ENCODE measurements at places on chromosomes 4 and X.

- DNase-seq, result peak; percentile 44
Measured at GRCh38 chr4:145098675-145099037, 545 bp downstream of the ABCE1 start.

GRCh38 chr4:98793658-98794057 is 135.2 kb upstream of the TSPAN5 start:
- no peak for DNase-seq

GRCh38 chr4:181792641-181793040 is 450.6 kb upstream of the TENM3 start:
- DNase-seq, result no peak

DNA sequence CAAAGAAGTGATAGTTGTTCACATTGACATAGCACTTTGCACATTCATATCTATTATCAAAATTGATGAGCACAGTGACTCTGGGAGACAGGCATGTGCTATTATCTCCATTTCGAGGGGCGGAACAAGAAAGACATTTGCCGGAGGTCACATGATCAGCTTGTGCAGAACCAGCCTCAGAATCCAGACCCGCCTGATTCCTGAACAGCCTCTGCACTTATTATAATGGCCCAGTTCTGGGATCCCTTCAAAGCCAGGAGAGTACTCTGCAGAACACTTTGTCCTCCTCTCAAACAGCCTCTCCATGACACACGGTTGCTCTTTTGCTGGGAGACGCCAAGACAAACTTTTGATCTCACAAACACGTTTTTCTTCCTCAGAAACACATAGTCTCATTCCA is 48.4 kb downstream of the RWDD4 start:
- DNase-seq, result no peak

DNA sequence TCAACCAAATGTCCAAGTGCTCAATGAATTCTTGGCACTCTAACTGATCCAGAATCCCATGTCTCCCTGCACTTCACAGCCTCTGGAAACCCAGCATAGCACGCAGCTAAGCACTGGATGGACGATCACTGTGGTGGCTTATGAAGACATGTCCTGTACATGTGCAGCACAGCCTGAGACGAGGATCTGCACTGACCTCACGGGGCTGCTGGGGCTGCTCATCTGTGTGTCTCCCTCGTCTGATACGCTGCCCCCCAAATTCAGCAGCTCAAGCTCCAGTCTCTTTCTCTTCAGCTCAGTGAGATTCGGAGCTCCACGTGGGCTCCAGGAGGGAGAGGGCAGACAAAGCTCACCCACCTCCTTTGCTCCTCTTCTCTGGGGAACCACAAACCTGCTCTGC is 126.9 kb downstream of the CPZ start:
- no peak for DNase-seq

- peak; percentile 32 for DNase-seq
Measured at GRCh38 chrX:48945517-48946348, 11.7 kb downstream of the OTUD5 start.

DNA sequence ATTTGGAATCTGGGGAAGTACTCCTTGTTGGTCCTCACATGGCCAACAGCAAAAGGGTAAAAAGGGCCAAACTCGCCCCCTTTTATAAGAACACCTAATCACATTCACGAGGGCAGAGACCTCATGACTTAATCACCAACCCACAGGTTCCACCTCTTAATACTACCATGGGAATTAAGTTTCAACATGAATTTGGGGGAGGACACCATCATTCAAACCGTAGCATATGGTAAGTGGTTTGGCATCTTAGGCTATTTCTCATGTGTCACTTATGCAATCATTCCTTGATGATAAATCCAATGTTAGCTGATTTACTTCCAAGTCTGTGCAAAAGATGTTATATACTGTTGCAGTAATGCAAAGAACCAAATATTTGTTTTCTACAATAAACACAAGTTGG is 302.9 kb upstream of the FAM241A start:
- no peak for DNase-seq

DNA sequence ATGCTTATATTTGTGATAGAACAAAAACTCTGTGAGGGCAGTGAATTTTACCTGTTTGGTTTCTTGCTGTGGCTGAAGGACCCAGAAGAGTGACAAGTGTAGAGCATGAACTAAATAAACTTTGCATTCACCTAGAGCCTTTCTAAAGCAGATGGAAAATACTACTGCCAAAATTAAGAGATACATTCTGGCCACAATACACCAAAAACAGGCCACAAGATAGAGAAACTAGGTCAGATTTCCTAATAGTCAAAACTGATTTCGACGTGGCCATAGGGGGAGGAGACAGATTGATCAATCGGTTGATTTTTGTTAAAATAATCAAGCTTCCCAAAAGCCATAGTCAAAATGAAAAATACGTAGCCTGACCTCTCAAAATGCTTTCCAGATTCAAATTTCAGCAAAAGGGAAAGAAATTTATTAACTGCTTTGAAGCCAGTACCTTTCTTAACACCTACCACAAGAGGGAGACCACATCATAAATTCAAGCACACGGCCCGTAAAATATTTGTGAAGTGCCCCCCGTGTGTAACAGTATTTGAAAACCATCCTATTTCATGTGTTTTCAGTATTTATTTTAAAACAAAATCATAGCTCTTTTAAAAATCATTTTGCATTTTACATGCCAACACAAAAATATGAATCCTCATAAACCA is 132.4 kb downstream of the CORIN start:
- peak; percentile 40 for DNase-seq

DNA sequence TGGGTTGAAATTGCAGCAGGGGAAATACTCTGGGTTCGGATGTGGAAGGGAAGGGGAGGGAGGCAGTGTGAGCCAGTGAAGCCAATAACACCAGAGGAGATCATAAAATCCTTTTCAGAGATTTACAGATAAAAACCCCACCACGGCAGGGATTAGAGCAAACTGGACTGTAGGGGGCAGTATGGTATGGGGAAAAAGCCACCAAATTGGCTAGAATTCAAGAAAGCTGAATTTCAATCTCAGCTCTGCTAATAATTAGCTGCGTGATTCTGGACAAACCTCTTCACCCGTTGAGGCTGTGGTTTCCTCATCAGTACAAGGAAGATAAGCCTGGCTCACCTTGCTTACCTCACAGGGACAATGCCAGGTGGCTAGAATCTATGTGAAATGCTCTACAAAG is 108.1 kb downstream of the ATG4A start:
- no peak for DNase-seq

DNA sequence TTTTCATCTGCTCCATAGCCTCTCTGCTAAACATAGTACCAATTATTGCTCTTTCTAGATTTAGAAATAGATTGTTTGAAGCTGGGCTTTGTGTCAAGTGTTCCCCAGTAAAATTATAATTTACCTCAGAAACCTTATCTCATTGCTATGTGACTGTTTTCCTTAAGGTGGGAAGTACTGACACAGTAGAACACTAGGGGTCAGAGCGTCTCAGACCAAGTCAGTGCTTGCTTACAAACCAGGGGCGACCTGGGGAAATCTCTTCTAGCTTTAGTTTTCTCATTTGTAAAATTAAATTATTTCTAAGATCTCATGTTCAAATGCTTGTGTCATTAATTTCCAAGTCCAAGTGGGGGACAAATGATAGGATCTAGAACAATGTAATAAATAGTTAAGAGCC is 360.4 kb downstream of the RAPGEF2 start:
- no peak for DNase-seq

Data from AML-193 (cell line).